ENCODE measurements at places on chromosomes 2 and 18.
A peak's percentile ranks its signal among the peaks of the same experiment; 100 is the strongest.

DNA sequence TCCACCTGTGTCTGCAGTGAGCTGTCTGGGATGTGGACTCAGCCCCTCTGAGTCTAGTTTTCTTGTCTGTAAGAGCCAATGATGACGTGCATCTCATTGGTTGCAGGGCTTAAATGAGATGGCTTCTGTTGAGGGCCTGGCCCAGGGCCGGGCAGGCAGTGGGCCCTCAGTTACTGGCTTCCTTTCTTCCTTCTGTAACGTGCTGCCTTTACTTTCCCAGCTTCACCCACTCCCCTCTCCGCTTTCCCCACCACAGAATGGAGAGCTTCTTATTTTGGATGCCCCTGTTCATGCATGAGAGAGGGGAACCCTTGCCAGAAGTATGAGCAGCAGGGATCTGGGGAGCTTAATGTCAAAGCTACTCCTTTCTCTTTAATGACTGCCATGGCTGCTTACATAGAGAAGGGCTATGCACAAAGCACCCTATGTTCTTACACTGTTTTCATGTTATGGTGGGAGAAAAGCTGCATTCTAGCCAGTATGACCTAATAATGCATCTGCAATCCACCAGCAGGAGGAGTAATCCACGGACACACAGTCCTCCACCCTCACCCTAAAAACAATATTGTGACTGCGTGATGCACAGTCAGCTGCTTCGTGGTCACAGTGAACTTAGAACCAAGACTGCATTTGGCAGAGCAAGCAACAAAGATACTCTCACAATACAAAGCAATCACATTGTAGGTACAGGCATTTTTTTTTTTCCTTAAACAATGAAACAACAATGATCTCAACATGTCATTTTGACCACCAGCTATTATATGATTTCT lies 37.2 kb downstream of the CREG2 start:
- DNase-seq = peak; percentile 36

- DNase-seq = no peak
Observed at GRCh38 chr2:213221957-213222356, 62.3 kb upstream of the SPAG16 start.

DNA sequence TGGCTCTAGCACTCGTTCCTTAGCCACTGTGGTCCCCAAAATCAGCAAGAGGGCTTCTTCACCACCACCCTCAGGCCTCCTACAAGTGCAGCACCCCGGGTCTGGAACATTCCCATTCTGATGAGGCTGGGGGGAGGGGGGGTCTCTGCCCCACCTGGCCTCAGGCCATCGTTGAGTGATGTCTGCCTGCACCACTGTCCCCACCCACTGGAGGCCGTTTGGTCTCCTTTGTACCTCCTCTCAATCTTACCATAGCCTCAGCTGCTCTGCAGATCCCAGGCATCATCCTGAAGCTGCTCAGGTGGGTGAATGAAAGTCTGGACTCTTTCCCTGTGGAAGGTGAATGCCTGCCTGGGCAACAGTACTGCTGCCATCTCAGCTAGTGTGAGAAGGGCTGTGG lies 42.3 kb downstream of the WDR75 start:
- no peak for DNase-seq

- no peak for DNase-seq
Observed at GRCh38 chr2:16188261-16188890, 248.0 kb downstream of the MYCN start.

DNA sequence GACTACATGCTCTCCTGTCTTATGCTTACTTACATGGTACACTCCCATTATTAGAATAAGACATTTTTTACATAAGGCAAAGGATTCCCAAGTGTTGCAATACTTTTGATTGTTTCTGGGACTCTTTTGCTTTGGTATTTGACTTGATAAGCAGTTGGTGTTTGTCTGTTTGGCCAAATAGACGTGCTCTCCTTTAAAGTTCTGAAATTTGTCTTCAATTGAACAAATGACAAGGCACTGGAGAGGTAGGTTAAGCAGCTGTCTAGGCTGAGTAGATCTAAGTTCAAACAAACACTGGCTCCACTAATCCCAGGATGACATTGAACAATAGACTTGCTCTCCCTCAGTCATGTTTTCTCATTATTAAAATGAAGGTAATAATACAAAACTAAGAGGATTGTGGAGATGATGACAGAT lies 430.5 kb downstream of the STK39 start:
- no peak for DNase-seq

DNA sequence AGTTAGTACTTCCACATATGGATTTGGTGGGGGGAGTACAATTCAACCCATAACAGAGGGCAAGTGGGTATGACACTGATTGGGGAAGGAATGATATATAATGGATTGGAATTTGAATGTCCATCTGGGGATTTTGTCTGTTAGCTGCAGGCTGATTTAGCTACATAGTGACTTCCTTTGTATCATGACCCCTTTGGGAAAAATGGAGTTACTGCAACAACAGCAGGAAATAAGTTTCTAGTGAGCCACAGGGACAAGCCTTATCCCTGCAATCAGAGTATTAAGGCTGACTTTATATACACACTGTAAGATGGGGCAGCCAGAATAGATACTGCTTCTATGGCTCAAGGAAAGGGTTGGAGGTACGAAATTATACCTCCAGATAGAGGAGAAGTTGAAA lies 404.4 kb upstream of the MEIS1 start:
- DNase-seq = no peak

DNA sequence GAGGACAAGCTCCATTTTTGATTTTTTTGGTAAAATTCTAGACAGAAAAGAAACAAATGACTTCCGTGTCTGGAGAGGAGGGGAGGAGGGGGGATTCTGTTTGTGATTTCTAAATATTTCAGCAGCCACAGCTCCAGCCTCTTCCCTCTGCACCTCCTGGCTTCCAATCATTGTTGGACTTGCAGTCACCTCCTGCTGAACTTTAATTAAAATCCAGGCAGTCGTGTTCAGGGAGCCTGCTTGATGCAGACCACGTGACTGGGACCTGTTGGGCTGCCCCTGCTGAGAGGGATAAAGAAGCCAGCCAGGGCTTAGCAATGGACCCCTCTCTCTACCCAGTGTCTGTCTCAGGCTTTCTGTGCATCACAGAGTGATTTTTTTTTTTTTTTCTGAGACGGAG lies 115.1 kb downstream of the SH3BP4 start:
- no peak for DNase-seq

- DNase-seq = no peak
Observed at GRCh38 chr2:213562539-213563180, 278.4 kb downstream of the SPAG16 start.

GRCh38 chr2:183389546-183390080 lies 265.4 kb downstream of the NUP35 start:
- DNase-seq = no peak

DNA sequence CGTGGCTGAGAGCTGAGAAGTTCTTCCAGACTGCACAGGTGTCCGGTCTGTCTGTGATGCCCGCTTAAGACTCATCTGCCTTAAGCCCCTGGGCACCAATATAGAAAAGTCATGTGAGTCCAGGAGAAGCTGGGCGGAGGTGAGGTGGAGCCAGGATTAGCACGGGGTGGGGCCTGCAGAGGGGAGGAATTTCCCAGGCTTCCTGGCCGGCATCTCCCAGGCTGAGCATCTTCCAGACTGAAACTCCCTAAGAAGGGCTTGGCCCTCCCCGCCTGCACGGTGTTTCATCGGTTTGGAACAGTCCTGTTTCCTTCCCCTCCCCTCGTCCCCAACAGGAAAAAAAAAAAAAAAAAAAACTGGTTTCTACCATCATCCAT lies 270.3 kb downstream of the ATAD2B start:
- DNase-seq = no peak

GRCh38 chr18:62768558-62768943 lies 53.2 kb downstream of the PHLPP1 start:
- no peak for DNase-seq

DNA sequence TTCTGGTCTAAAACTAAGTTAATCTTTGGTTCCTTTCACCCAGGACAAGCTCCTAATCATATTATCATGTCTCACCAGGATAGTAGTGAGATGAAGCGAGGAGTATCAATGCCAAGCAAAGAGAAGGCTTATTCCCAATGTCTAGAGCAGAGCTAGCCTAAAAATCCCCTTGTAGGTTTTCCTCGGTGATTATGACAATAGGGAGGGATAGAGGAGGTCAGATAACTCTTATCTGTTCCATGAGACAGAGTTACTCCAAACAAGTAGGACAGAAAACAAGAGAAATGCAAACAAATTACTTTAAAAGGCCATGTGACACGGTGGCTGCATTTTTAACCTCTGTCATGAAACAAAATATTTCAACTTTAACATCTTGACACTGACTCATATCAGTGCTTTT lies 623.1 kb downstream of the ADCYAP1 start:
- no peak for DNase-seq

GRCh38 chr2:138703242-138703641 lies 76.9 kb downstream of the NXPH2 start:
- no peak for DNase-seq

Data from CD4-positive, alpha-beta T cell treated with Interleukin-2 at 100 ng/mL for 4 hours (primary cell).